ENCODE measurements at places on chromosomes 5 and 9.
A peak's percentile ranks its signal among the peaks of the same experiment; 100 is the strongest.

- DNase-seq: no peak
- H3K27me3 ChIP-seq: no peaks in the 10 kb centered on the region
- no peaks in the 10 kb centered on the region for H3K36me3 ChIP-seq
- no peak overlapping the region for H3K27ac ChIP-seq
Measured at GRCh38 chr9:23731353-23731752, 94.7 kb downstream of the ELAVL2 start.

GRCh38 chr5:108728566-108729241 is 19.0 kb upstream of the FER start:
- peak; percentile 51 for DNase-seq
- peak overlapping the region; percentile 79 for H3K4me3 ChIP-seq
- H3K4me1 ChIP-seq: peaks cover 5% of the 10 kb centered on the region
- no peaks in the 10 kb centered on the region for H3K27me3 ChIP-seq

DNA sequence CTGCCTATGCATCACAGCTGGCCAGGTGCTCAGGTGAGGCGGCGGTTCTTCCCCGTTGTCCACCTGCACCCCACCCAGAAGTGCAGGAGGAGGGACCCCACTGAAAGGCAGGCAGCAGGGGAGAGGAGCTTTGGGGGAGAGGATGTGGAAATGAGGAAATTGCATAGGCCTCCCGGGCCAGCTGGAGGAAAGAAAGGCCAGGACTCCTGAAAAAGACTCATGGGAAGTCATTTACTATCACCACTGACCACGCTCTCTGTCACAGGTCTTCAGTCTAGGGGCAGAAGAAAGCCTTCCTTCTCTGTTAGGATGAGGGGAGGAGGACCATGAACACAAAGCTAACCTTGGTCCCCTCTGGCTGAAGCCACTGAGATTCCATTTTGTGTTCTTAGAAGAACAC is 28.1 kb downstream of the KCNMB1 start:
- DNase-seq: no peak
- H3K36me3 ChIP-seq: no peaks in the 10 kb centered on the region
- no peak overlapping the region for H3K4me3 ChIP-seq
- H3K27me3 ChIP-seq: no peaks in the 10 kb centered on the region
- H3K27ac ChIP-seq: no peak overlapping the region

DNA sequence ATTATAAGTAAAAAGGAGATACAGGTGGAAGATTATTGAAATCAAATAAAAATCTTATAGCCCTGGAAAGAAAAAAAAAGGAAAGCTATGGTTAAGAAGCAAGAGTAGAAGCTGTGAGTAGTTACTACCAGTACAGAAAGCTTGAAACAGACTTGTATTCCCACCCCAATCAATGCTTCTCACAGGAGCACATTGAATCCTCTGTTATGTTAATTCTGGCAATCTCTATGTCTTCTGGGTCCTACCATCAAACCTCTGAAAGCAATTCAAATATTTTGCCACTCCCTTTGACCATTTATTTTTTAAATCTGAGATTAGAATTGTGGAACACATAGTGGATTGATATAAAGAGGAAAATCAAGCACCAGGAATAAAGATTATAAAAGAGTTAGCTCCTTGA is 186.5 kb downstream of the MEF2C start:
- DNase-seq: no peak
- peaks cover 3% of the 10 kb centered on the region for H3K4me1 ChIP-seq
- no peak overlapping the region for H3K27ac ChIP-seq
- H3K4me3 ChIP-seq: no peak overlapping the region

DNA sequence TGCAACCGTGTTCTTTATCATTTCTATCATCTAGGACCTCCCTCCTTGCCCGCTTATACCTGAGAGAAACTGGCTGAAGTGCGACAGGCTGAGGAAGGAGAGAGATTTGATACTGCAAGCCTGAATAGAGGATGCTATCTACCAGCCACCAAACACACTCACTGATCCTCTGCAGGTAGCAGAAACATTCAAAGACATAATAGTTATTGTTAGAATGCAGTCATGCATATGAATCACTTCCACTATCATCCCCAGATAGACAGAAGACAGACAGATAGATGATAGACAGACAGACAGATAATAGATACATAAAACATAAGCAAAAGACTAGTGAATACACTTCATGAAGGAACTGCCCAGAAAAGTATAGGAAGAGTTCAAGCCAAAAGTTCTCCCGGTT is 32.9 kb downstream of the FAM81B start:
- H3K27ac ChIP-seq: no peak overlapping the region
- H3K4me1 ChIP-seq: no peaks in the 10 kb centered on the region
- DNase-seq: no peak
- no peaks in the 10 kb centered on the region for H3K36me3 ChIP-seq
- H3K27me3 ChIP-seq: no peaks in the 10 kb centered on the region

GRCh38 chr5:129426071-129426470 is 34.0 kb upstream of the ADAMTS19 start:
- no peak overlapping the region for H3K27ac ChIP-seq
- H3K4me1 ChIP-seq: no peaks in the 10 kb centered on the region
- H3K36me3 ChIP-seq: no peaks in the 10 kb centered on the region
- DNase-seq: no peak
- no peak overlapping the region for H3K4me3 ChIP-seq
- H3K27me3 ChIP-seq: no peaks in the 10 kb centered on the region

GRCh38 chr5:1270933-1271914 is 23.6 kb downstream of the TERT start:
- no peaks in the 10 kb centered on the region for H3K36me3 ChIP-seq
- DNase-seq: no peak
- no peak overlapping the region for H3K4me3 ChIP-seq
- H3K27me3 ChIP-seq: no peaks in the 10 kb centered on the region

DNA sequence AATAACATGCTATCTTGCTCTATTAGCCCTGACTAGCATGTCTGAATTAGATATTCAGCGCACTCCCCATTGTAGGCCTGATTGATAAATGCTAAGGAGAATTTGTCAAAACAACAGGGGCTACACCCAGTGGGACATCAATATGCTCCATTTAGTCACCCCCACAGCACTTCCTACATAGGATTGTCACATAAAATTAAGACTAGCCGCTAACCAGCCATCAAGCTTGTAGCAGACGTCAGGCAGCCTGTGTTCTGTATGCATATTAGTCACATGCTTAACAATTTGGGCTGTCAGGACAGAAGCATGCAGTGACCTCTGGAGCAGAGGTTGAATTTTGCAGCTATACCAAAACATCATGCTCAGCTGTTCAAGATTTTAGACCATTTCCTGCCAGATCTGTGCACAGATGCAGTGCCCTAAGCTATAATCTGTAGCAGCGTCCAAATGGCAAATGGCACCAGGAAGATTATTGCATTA is 197.4 kb upstream of the ISL1 start:
- no peaks in the 10 kb centered on the region for H3K27me3 ChIP-seq
- H3K36me3 ChIP-seq: no peaks in the 10 kb centered on the region
- no peak overlapping the region for H3K4me3 ChIP-seq
- H3K4me1 ChIP-seq: no peaks in the 10 kb centered on the region

DNA sequence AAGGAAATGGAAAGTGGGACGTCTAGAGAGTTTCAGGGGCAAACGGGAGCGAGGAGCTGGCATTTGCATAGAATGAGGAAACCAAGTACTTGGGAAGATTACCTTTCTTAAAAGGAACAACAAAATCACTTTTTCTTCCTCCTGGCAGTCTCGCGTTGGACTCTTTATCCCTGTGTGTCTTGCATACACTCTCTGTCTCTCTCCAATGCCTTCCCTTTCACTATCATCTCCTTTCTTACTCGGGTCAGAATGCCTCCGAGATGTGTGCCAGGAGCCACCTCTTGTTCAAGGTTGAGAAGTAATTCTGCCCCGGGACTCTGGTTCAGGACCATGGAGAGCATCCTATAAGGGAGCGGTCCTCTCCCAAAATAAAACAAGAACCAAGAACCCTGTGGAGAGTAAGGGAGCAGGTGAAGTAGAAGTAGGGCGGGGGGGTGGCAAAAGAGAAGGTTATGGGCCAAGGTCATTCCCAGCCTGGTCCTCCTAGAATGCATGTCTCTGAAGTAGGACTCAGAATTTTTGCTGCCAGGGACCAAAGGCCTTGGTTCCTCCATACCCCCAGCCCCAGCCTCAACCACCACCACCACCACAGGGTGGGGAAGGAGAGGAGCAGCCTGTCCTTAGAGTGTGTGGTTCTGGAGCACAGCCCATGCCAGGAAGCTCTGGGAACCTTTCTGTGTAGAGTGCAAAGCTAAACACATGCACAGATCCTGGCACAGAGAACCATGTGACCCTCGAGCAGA is 72.1 kb upstream of the ARAP3 start:
- no peaks in the 10 kb centered on the region for H3K36me3 ChIP-seq
- no peak overlapping the region for H3K27ac ChIP-seq
- peaks cover 10% of the 10 kb centered on the region for H3K27me3 ChIP-seq
- no peak for DNase-seq
- no peaks in the 10 kb centered on the region for H3K4me1 ChIP-seq

- H3K4me3 ChIP-seq: no peak overlapping the region
- H3K4me1 ChIP-seq: no peaks in the 10 kb centered on the region
- H3K27ac ChIP-seq: no peak overlapping the region
- no peaks in the 10 kb centered on the region for H3K36me3 ChIP-seq
- DNase-seq: no peak
Measured at GRCh38 chr5:126354012-126354857, 69.0 kb upstream of the GRAMD2B start.

GRCh38 chr5:157540707-157541446 is 34.7 kb downstream of the ADAM19 start:
- peak overlapping the region; percentile 80 for H3K27ac ChIP-seq
- DNase-seq: no peak
- H3K4me1 ChIP-seq: peaks cover 80% of the 10 kb centered on the region
- no peaks in the 10 kb centered on the region for H3K27me3 ChIP-seq
- H3K36me3 ChIP-seq: peaks cover 8% of the 10 kb centered on the region

DNA sequence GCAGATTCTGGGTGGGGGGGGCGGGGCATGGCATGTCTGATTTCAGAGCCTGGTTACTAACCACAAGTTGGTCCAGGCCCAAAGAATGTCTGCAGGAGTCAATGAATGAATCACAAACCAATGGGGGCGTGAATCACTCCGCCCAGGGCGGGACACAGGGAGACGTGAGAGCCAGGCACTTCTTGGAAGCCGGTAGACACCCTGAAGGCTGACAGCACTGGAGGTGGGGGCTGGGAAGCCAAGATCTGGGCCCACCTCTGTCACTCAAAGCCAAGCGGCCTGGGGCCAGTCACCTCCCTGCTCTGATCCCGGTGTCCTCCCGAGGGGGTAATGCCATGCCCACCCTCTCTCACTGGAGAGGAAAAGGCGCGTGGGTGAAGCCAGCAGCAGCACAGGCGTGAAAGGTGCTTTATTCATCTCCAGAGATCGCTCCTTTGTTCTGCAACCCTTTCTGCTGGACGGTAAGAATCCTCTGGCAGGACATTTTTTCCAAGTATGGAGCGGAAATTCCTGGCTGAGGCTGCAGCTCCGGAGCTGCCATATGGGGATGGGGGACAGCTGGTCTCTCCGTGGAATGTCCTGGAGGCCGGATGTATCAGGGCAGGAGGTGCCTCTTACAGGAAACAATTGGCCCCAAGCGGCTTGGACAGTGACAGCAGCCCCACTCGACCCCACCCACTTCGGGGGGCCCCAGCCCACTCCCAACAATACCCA is 85.0 kb downstream of the STK10 start:
- no peaks in the 10 kb centered on the region for H3K27me3 ChIP-seq
- no peak overlapping the region for H3K4me3 ChIP-seq
- DNase-seq: no peak
- H3K4me1 ChIP-seq: peaks cover 10% of the 10 kb centered on the region
- H3K36me3 ChIP-seq: peaks cover 80% of the 10 kb centered on the region

GRCh38 chr5:134252671-134253070 is 26.8 kb upstream of the PPP2CA start:
- no peak for DNase-seq
- no peaks in the 10 kb centered on the region for H3K4me1 ChIP-seq
- no peaks in the 10 kb centered on the region for H3K36me3 ChIP-seq
- no peak overlapping the region for H3K27ac ChIP-seq
- H3K4me3 ChIP-seq: no peak overlapping the region
- no peaks in the 10 kb centered on the region for H3K27me3 ChIP-seq

DNA sequence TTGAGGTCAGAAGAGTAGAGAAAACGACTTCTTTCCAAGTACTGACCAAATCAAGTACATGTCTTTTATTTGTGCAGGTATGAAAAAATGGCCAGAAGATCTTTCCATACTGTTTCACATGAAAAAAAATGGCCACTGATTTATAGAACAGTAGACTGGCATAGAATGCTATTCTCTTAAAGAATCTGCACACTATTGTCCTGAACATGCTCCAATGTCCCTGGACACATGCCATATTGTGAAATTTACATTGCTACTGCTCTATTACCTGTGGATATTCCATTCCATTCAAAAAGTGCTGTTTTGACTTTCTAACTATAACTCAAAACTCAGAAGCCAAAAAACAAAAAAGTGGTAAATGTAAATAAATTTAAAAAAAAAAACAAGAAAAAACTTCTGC is 60.6 kb downstream of the FBXL17 start:
- no peak overlapping the region for H3K4me3 ChIP-seq
- H3K27me3 ChIP-seq: no peaks in the 10 kb centered on the region
- no peak for DNase-seq
- no peak overlapping the region for H3K27ac ChIP-seq
- no peaks in the 10 kb centered on the region for H3K36me3 ChIP-seq
- H3K4me1 ChIP-seq: no peaks in the 10 kb centered on the region

DNA sequence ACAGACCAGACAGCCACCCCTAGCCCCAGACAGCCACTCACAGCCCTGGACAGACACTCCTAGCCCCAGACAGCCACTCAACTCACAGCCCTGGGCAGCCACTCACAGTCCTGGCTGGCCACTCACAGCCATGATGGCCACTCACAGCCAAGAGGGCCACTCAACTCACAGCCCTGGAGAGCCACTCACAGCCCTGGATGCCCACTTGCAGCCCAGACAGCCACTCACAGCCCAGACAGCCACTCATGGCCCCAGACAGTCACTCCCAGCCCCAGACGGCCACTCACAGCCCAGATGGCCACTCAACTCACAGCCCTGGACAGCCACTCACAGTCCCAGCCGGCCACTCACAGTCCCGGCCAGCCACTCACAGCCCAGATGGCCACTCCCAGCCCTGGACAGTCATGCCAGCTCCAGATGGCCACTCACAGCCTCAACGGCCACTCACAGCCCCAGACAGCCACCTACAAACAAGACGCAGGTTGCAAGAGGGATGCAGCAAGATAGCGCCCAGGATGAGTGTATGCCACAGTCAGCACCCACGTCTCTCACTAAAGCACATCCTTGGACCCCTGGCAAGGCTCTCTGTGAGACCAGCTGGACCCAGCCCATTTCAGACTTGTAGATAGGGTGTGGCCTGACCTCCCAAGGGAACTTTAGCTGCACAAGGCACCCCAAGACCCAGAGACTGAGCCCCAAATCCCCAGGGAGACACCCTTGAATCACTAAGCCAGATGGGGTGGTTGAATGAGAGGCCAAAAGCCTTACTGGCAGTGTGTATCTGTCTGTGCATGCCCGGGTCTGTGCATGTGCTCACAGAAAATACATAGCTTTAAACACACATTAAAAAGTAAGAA is 22.4 kb downstream of the ZDHHC11B start:
- no peaks in the 10 kb centered on the region for H3K27me3 ChIP-seq
- no peak for DNase-seq

GRCh38 chr5:140497897-140498296 is 49.6 kb upstream of the EIF4EBP3 start:
- H3K4me3 ChIP-seq: no peak overlapping the region
- no peaks in the 10 kb centered on the region for H3K4me1 ChIP-seq
- no peak overlapping the region for H3K27ac ChIP-seq
- no peaks in the 10 kb centered on the region for H3K27me3 ChIP-seq

Data from effector memory CD4-positive, alpha-beta T cell (primary cell).